ENCODE measurements at places on chromosomes 7 and 10. TPM values are rescaled to one million over a fixed set of nuclear protein-coding genes. Genes with fewer than 3 reads are reported as not detected.

GRCh38 chr10:109457302-109457638, 466.0 kb downstream of the XPNPEP1 start:
- no peak for DNase-seq
- H3K4me3 ChIP-seq = no peak overlapping the region
- H3K4me1 ChIP-seq = no peaks in the 10 kb centered on the region
- H3K27me3 ChIP-seq = no peaks in the 10 kb centered on the region

DNA sequence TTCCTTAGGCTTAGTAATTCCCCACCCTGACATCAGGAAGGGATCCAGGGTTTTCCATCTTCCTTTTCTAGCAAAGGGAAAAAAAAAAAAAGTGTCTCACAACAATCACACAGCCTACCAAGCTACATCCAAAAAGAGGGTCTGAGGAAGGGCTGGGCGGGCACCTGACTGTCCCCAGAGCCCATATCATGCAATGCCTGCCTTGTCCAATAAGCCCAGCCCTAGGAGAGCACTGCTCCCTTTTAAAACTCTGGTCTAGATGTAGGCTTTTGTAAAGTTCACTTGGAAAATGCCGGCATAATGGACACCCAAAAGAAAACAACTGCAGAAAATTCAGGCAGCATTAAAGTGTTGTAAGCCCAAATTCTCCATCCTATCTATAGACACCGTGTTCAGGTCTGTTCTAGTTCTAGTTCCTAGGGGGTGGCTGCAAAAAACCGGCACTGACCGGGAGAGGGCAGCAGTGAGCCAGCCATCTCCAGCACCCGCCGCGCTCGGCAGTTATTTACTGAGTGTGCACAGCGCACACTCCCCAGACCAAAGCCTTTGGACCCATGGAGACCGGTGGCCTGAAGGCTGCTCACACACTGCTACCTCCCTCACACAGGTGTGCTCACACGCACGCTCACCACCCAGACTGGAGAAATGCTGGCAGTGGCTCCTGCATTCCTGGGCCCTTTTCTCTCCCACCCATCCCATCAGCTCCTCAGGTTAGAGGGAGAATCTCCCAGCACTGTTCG, 48.7 kb downstream of the PODXL start:
- H3K4me1 ChIP-seq = no peaks in the 10 kb centered on the region
- no peaks in the 10 kb centered on the region for H3K27me3 ChIP-seq
- no peak overlapping the region for H3K27ac ChIP-seq
- H3K4me3 ChIP-seq = no peak overlapping the region
- peaks cover 18% of the 10 kb centered on the region for H3K36me3 ChIP-seq

Gene ABCA13
- total RNA-seq = 0.76 TPM

Gene MRPS33
- 70.8 TPM for total RNA-seq

Gene TSPAN33
- 5.8 TPM for total RNA-seq
